Fibroblast of skin of back (primary cell): ENCODE measurements at places on chromosomes 7 and 10.

- DNase-seq = peak; percentile 81
Measured at GRCh38 chr10:13371897-13372470, 23.9 kb upstream of the SEPHS1 start.

DNA sequence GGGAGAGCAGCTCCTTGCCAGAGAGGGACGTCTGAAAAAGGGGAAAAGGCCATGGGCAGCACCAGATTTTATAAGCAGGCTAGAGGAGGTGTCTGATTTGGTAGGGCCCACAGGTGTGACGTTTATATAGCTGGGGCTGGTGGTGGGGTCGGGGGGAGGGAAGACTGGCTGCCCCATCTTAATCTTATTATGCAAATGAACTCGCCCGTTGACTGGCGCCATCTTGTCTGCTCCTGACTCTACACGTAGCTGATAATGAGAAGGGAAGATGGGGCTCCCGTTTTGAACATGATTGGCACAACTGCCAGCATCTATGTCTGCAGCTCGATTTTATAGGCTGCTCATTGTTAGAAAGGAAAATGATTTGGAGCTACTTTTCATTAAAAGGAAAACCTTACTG, 28.6 kb upstream of the CADPS2 start:
- DNase-seq = no peak

- no peak for DNase-seq
Measured at GRCh38 chr7:70434376-70434775, 697.6 kb upstream of the GALNT17 start.

DNA sequence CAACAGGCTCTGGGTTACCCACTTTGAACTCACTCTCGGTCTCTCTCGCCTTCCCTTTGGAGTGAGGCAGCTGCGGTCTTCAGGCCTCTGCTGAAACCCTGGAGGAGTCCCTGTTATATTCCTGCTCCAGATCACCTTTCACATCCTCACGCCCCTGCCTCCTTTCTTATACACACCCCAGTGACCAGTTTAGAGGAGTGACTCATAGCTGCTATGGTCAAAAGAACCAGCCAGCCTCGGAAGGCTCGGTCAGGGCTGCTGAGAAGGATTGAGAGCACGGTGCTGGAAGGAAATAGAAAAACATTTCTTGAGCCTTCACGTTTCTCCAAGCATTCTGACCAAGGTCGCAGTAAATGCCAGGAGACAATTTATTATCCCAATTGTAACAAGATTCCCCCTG, 28.3 kb upstream of the SVOPL start:
- DNase-seq = no peak

DNA sequence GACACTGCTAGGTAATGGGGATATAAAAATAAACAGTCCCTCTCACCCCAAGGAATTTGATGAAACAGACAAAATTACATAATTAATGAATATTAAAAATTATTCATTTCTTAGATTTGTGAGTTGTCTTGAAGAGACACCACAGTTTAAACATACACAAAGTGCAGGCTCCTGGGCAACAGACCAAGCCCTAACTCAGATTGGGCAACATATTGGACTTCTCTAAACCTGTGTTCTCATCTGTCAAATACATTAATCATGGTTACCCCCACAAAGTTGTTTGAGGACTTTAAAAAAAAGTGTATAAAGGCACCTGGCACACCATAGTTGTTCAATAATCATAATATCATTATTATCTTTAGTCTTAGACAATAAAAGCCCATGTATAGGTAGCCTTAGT, 62.5 kb upstream of the CAPZA2 start:
- DNase-seq = no peak

DNA sequence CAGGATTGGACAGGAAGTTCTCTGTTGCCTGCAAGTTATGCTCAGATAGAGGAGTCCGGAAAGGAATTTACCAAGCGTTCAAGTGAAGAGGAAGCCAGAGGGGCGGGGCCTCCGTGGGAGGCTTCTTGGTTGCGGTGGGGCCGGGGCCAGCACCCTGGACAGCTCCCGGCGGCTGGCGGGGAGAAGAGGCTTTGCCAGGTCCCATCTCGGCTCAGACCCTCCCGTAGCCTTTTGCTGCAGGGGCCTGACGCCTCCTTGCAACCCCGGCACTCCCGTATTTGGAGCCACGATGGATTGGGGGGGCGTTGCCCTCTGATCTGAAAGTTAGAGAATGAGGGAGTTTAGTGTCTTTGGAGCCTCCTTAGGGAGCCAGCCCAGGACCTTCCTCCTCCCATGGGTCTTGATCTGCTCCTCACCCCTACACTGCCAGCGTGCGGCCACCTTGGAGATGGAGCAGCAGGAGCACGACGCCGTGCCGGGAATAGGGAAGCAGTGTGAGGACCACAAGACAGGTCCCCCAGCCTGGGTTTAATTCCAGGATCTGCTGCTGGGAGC, 3.1 kb upstream of the SLC18A3 start:
- DNase-seq = peak; percentile 75

DNA sequence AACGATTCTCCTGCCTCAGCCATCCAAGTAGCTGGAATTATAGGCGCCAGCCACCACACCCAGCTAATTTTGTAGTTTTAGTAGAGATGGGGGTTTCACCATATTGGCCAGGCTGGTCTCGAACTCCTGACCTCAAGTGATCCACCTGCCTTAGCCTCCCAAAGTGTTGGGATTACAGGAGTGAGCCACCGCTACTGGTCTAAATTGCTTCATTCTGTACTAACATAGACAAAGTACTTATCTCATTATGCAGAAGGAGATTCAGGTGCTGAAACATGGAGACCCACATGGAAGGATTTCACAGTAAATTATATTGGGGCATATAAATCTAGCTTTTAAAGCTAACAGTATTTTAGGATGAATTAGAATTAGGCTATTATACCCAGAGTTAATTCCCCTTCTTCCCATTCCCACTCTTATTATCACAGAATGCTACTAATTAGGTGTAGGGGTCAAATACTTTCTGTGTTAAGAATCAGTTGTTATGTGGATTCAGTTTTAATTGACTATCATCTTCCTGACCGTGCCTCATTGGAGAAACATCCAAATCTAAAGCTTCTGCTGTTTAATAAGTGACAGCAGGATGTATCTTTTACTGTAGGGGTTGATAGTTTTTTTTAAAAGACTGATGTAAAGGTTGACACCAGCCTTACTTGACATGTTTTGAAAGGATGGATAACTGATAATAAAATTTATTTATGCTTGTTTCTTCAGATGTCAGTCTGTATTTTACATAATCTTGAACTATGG, 27.2 kb downstream of the ADK start:
- no peak for DNase-seq

DNA sequence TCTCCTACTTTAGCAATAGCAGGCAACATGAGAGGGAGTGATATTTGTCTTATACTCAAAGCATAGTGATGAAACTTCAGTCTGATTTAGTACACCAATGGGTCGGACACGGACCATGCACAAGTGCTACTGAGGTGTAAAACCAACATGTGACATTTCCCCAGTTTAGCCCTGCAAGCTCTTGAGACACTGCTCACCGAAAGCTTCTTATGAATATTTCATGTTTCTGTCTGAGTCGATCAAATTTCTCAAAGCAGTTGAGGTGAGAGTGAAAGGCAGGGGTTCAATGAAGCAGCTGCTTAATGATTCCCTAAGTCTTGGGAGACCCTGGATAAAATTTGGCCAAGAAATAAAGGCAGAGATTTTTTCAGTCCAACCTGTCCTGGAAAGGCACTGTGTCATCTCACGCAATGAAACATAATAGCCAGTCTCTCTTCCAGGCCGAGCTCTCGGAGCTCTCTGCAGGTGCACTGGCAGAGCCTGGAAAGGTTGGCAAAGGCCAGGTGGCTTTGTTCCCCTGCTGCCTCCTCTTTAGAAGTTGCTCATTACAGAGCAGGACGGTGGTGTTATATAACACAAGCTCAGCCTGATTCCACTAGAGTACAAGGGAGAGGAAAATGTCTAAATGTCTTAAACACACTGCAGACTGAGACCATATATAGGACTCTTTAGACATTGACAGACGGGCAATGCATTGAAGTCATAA, 33.9 kb upstream of the XPNPEP1 start:
- no peak for DNase-seq

DNA sequence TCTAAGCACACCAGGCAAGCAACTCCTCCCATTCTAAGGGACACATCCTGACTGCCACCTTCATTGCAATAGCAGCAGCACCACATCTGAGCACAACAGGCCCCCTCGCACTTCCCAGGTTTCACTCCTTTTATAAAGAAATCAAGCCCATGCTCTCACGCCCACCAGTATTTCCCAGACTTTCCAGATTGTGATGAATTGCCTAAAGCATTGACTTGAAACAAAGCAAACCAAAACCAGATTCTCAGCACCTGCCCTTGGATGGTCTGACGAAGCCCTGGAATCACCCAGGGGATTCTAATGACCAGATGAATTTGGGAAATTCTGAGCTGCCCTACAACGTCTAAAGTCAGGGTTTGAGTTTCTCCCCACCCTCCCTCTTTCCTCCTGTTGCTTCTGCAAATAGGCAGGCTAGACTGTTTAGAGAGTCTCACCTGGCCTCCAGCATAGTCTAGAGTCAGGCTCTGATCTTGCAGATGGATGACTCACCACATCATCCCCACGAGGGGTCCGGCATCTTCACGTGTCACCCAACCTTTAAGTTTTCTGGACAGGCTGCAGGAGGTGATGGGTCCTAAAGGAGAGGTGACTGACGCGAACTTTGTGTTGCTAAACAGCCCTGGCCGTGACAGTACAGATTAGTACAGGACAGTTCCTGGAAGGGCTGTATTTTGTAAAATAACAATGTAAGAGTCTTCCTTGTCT, 198.0 kb downstream of the SKIDA1 start:
- no peak for DNase-seq

DNA sequence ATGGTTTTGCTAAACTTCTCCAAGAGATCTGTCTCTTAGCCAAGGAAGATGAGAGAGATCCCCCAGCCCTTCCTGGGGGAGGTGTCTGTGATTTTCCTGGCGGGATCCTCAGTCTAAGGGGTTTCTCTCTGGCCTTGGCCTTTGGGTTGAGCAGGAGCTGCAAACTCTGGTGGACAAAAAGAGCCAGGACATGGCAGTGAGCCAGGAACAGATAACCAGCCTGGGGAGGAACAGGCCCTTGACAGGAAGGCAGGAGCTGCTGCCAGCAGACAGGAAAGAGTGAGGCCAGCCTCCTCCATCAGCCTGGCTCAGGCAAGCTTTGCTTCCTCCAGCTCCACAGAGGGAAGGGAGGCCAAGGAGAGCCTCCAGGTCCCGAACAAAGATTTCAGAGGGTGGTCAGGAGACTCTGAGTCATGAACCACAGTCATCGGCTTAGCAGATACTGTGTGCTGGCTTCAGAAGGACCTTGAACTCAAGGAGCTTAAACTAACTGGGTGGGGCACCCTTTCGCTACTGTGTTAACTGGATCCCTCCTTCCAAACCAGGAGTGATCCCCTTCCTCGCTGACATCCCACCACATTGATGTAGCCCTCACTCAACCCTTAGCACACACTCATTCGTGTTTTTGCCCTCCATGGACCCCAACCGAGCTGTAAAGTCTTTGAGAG, 34.7 kb downstream of the DDIT4 start:
- DNase-seq = peak; percentile 78

DNA sequence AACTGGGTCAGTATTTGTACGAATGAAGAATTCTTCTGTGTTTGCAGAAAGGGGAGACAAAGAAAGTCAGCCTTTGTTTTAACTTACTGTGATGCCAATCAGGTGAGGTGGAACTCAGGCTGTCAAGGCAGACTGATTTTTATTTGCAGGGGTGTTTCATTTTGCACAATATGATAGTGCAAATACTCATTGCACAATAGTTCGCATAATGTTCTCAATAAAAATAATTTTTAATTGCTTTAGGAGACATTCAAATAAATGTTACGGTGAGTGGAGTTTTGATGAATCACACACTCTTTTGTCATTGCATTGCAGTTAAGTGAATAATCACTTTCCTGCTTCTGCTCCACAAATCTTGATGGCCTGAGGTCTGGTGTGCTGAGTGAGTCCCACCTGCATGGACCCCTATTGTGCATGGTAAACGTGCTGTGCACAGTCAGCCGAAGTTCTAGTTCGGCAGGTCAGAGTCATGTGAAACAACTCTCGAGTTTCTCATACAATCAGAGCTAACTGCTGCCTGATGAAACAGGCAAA, 141.3 kb upstream of the FZD8 start:
- no peak for DNase-seq

GRCh38 chr10:71582019-71582418, 137.6 kb downstream of the C10orf105 start:
- DNase-seq = peak; percentile 38

- DNase-seq = peak; percentile 46
Measured at GRCh38 chr10:72692994-72693781, 1.2 kb downstream of the MCU start.

GRCh38 chr10:132479024-132479602, 58.5 kb upstream of the INPP5A start:
- DNase-seq = no peak

GRCh38 chr7:151537818-151538561, 18.3 kb upstream of the RHEB start:
- no peak for DNase-seq

DNA sequence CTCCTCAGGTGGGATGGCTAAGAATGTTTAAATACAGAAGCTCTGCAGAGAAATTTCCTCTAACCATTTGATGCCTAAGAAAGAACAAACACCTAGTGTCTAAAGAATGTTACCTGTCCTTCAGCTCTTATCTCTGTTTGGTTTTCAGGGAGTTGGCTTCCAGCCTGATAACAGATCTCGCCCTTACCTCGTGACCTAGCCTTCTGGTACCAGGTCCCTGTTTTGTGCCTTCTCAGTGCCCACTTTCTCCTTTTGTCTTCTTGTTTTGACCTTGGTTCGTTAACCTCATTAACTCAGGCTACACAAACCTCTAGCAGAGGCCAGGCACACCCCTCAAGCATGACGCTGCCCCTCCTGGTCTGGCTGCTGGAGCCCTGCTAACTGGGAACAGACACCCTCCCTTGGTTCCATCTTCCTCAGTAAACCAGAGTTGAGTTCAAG, 16.1 kb upstream of the RAB11FIP2 start:
- DNase-seq = no peak

DNA sequence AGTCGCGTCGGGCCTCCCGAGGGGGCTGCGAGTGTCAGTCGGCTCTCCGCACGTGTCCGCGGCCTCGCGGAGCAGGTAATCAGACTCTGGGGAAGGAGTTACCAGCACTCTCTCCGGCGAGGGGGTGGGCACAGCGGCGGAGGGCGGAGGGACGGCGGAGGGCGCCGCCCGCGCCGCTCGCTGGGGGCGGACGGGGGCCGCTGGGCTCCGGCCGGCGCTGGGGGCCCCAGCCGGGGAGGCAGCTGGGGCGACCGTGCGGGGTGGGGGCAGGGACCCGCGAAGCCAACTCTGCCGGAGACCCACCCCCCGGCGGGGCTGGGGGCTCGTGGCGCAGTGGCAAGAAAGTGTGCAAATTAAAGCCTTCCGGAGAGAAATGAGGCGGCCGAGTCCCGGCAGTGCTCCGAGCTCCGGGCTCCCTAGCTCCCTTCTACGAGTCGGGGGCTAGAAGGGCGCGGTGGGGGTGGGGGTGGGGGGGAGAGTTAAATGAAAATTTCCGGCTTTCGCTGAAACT, at the start of gene CDK6:
CDK6 (minus strand) TSS at position 85 of the 511 bp plus-strand sequence. CDS start 3,250 bp downstream, outside the sequence.
- DNase-seq = peak; percentile 72

DNA sequence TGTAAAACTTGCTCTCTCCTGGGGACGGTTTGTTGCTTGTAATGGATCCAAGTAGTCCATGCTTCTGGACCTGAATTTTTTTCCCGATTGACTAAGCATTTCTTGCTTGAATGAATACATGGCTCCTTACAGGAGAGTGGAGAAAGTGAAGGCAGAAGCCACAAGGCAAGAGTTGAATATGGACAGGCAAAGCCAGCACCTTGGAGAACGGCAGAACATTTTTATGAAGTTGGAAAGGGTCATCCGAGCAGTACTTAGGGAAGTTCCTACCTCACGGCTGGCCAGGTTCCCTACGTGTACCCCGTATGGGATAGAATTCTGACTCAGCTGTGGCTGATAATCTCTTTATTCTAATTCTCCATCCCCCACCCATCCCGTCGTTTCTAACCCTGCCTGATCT, 50.6 kb upstream of the MGAM2 start:
- DNase-seq = no peak

- DNase-seq = peak; percentile 75
Measured at GRCh38 chr10:110671788-110672579, 27.8 kb downstream of the RBM20 start.
